ENCODE measurements at places on chromosomes 3 and 15. TPM values are rescaled to one million over a fixed set of nuclear protein-coding genes. Genes with fewer than 3 reads are reported as not detected.

DNA sequence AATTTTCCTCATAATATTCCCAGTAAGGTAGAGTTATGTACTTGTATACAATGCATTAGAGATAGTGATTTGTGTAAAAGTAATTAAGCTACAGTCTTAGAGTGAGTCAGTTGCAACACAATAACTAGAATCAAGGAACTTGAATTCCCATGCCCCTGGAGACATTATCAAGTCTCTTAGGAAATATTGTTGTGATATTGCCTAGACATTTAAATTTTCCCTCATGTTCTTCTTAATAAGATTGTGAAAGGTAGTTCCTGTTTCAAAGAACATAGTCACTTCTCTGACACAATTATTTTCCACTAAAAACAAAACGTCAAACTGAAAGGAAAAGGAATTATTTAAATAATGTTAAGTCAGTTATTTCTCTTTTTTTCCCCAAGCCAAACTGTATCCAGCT lies 13.0 kb upstream of the ATP1B3 start:
- H3K4me1 ChIP-seq: peaks cover 2% of the 10 kb centered on the region
- H3K4me3 ChIP-seq: no peak overlapping the region
- peaks cover 2% of the 10 kb centered on the region for H3K27me3 ChIP-seq

GRCh38 chr3:169992781-169993180 lies 26.2 kb downstream of the SEC62 start:
- H3K4me3 ChIP-seq: no peak overlapping the region
- no peaks in the 10 kb centered on the region for H3K27me3 ChIP-seq
- H3K36me3 ChIP-seq: peaks cover 24% of the 10 kb centered on the region
- no peak overlapping the region for H3K27ac ChIP-seq
- H3K4me1 ChIP-seq: no peaks in the 10 kb centered on the region
- no peak for DNase-seq

The SCAMP5 gene
- 1.3 TPM for total RNA-seq

The PLCB2 gene
- total RNA-seq: 95.7 TPM

GRCh38 chr3:100753846-100754245 lies 44.6 kb downstream of the TFG start:
- H3K27ac ChIP-seq: no peak overlapping the region
- H3K4me1 ChIP-seq: no peaks in the 10 kb centered on the region
- DNase-seq: no peak
- peaks cover 44% of the 10 kb centered on the region for H3K36me3 ChIP-seq

The MME gene
- total RNA-seq: not detected

The CCR3 gene
- not detected for total RNA-seq

- no peak overlapping the region for H3K27ac ChIP-seq
- peak; percentile 69 for DNase-seq
- no peaks in the 10 kb centered on the region for H3K36me3 ChIP-seq
- H3K4me3 ChIP-seq: no peak overlapping the region
- no peaks in the 10 kb centered on the region for H3K4me1 ChIP-seq
Measured at GRCh38 chr3:107846279-107846852, 244.5 kb downstream of the CD47 start.

The OR4M2 gene
- not detected for total RNA-seq

- peaks cover 79% of the 10 kb centered on the region for H3K4me1 ChIP-seq
- peaks cover 59% of the 10 kb centered on the region for H3K36me3 ChIP-seq
Measured at GRCh38 chr15:101185770-101186169, 66.1 kb downstream of the CHSY1 start.

DNA sequence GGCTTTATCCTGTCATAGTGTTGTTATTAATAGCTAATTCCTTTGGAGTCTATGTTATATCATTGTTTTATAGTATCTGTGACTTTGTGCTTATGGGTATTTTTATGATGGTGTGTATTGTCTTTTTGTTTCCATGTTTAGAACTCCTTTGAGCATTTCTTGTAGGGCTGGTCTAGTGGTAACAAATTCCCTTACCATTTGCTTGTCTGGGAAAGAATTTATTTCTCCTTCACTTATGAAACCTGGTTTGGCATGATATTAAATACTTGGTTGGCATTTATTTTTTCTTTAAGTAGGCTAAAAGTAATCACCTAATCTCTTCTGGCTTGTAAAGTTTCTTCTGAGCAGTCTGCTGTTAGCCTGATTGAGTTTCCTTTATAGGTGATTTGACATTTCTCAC lies 47.7 kb upstream of the ROBO1 start:
- no peak overlapping the region for H3K27ac ChIP-seq
- no peaks in the 10 kb centered on the region for H3K4me1 ChIP-seq
- H3K27me3 ChIP-seq: no peaks in the 10 kb centered on the region
- H3K36me3 ChIP-seq: no peaks in the 10 kb centered on the region
- H3K4me3 ChIP-seq: no peak overlapping the region

The FBXW12 gene
- total RNA-seq: 0.14 TPM

- peaks cover 16% of the 10 kb centered on the region for H3K36me3 ChIP-seq
- no peak overlapping the region for H3K4me3 ChIP-seq
- peaks cover 5% of the 10 kb centered on the region for H3K4me1 ChIP-seq
- no peak overlapping the region for H3K27ac ChIP-seq
Measured at GRCh38 chr3:18586076-18586475, 160.9 kb upstream of the SATB1 start.

- no peaks in the 10 kb centered on the region for H3K4me1 ChIP-seq
- no peak for DNase-seq
- no peak overlapping the region for H3K27ac ChIP-seq
- H3K4me3 ChIP-seq: no peak overlapping the region
Measured at GRCh38 chr3:34229876-34230275, 431.4 kb downstream of the PDCD6IP start.

GRCh38 chr15:78993931-78994530 lies 49.2 kb upstream of the CTSH start:
- no peak for DNase-seq
- H3K4me1 ChIP-seq: peaks cover 8% of the 10 kb centered on the region
- H3K27ac ChIP-seq: no peak overlapping the region
- H3K27me3 ChIP-seq: peaks cover 7% of the 10 kb centered on the region

- H3K27ac ChIP-seq: no peak overlapping the region
- H3K4me1 ChIP-seq: no peaks in the 10 kb centered on the region
- peaks cover 6% of the 10 kb centered on the region for H3K27me3 ChIP-seq
- no peak overlapping the region for H3K4me3 ChIP-seq
- no peak for DNase-seq
- no peaks in the 10 kb centered on the region for H3K36me3 ChIP-seq
Measured at GRCh38 chr15:86591994-86592735, 512.5 kb downstream of the AGBL1 start.

GRCh38 chr3:108757404-108757982 lies at the start of gene RETNLB:
RETNLB (minus strand) TSS chr3:108757410; CDS start chr3:108757185, 225 bp downstream.
- H3K4me3 ChIP-seq: no peak within 1 kb of the TSS
- H3K36me3 ChIP-seq: no peaks in the 10 kb centered on the region

- no peak overlapping the region for H3K27ac ChIP-seq
- no peaks in the 10 kb centered on the region for H3K36me3 ChIP-seq
- H3K4me1 ChIP-seq: peaks cover 28% of the 10 kb centered on the region
- DNase-seq: peak; percentile 81
Measured at GRCh38 chr3:196115678-196116083, 33.8 kb upstream of the TFRC start.

The UBE2Q2 gene
- total RNA-seq: 17.1 TPM

The ADGRG7 gene
- total RNA-seq: not detected

- peaks cover 28% of the 10 kb centered on the region for H3K27me3 ChIP-seq
- H3K4me1 ChIP-seq: no peaks in the 10 kb centered on the region
- DNase-seq: peak; percentile 42
- no peak overlapping the region for H3K27ac ChIP-seq
- H3K4me3 ChIP-seq: no peak overlapping the region
Measured at GRCh38 chr3:126146034-126146433, 34.4 kb downstream of the ALDH1L1 start.

DNA sequence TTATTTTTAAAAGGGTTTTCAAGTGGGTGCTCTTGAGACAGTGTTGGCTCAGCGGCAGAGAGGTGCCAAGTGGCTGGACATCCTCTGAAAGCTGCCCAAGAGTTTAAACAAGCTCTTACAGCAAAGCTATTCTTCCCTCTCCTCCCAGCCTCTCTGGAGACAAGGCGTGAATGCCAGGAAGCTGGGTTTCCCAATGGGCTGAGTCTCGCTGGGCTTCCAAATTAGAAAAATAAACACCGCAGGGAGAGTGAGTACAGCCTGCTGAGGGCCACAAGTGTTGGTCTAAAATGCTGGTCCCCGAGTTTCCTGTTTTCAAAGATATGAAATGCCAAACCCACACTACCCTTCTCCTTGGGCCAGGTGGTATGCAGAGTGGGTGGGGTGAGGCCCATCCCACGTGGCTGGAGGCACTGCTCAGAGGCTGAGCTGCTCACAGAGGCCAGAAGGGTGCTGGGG lies 36.4 kb downstream of the ZDHHC3 start:
- no peak overlapping the region for H3K4me3 ChIP-seq
- no peaks in the 10 kb centered on the region for H3K27me3 ChIP-seq
- H3K36me3 ChIP-seq: peaks cover 42% of the 10 kb centered on the region
- no peak for DNase-seq
- H3K27ac ChIP-seq: no peak overlapping the region

The OSTN gene
- total RNA-seq: not detected

The P4HTM gene
- total RNA-seq: 33.9 TPM

DNA sequence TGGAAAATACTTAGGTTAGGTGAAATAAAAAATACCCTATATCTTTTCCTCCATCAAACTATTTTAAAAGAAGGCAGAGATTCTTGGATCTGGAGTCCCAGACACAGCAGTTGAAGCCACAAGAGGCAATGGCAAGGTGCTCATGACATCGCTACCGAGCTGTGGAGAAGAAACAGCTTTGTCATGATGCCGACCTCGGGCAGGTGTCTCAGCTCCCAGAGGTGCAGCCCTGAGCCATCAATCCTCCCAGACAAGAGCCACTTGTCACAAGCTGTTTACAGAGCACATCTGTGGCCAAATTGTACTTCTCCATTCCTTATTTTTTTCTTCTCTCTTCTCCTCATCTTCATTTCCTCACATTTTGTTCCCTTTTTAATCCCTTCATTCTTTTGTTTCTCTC lies 50.8 kb downstream of the GPR176 start:
- no peaks in the 10 kb centered on the region for H3K36me3 ChIP-seq
- DNase-seq: no peak
- no peak overlapping the region for H3K27ac ChIP-seq
- H3K4me3 ChIP-seq: no peak overlapping the region
- H3K27me3 ChIP-seq: peaks cover 38% of the 10 kb centered on the region
- H3K4me1 ChIP-seq: peaks cover 2% of the 10 kb centered on the region

DNA sequence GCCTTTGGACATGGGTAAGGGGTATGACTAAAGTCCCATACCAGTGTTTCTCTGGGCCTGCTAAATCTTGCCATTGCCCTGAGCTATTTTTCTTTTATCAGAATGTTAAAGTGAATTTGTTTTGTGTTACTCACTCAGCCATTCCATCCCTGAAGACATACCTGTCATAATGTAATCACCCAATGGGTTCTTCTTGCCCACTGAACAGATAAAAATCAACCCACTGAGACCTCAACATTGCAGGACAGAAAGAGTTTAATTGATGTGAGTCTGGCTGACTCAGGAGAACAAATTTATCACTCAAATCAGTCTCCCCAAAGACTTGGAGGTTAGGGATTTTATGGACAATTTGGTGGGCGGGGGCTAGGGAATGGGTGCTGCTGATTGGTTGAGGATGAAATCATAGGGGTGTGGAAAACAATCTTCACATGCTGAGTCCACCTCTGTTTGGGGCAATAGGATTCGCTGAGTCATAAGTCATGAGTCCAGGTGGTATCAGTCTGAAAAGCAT lies 47.4 kb downstream of the ILDR1 start:
- peaks cover 3% of the 10 kb centered on the region for H3K36me3 ChIP-seq
- no peak overlapping the region for H3K4me3 ChIP-seq

DNA sequence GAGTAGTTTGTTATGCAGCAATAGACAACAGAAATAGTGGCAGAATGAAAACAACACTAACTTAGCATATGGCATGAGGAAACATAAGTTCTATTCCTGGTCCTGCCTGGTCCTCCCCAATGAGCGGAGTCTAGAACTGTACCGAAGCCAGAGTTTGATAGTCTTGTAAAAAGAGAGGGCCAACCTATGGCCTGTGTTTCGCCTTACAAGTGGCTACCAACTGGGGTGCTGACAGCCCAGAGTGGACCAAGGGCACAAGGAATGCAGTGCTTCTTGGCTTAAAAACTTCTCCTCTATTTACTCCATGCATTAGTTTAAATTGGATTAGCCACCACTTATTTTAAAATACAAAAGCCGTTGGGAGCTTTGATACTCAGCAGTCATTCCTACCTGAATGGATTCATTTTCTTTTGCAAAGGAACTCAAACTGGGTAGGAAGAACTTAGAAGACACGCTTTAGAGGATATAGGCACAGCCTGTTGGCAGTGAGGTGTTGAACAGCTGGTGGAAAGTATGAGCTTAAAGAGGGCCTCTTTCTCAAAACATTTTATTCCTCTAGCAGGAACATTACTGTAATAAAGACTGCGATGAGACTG lies 302.9 kb downstream of the PLCL2 start:
- DNase-seq: no peak
- no peak overlapping the region for H3K4me3 ChIP-seq
- H3K27ac ChIP-seq: no peak overlapping the region
- peaks cover 12% of the 10 kb centered on the region for H3K36me3 ChIP-seq

- H3K36me3 ChIP-seq: no peaks in the 10 kb centered on the region
- DNase-seq: no peak
- peaks cover 7% of the 10 kb centered on the region for H3K4me1 ChIP-seq
- H3K27me3 ChIP-seq: peaks cover 67% of the 10 kb centered on the region
- no peak overlapping the region for H3K27ac ChIP-seq
- no peak overlapping the region for H3K4me3 ChIP-seq
Measured at GRCh38 chr3:185820973-185821758, 3.7 kb downstream of the IGF2BP2 start.

The SATB1 gene
- total RNA-seq: 571 TPM

GRCh38 chr15:79339588-79340314 lies 28.8 kb downstream of the TMED3 start:
- H3K4me3 ChIP-seq: no peak overlapping the region
- H3K27me3 ChIP-seq: no peaks in the 10 kb centered on the region
- DNase-seq: no peak

The AGBL1 gene
- not detected for total RNA-seq

The ZNF502 gene
- total RNA-seq: 0.82 TPM

GRCh38 chr3:70518356-70518755 lies 205.9 kb upstream of the MDFIC2 start:
- H3K36me3 ChIP-seq: no peaks in the 10 kb centered on the region
- H3K27me3 ChIP-seq: peaks cover 7% of the 10 kb centered on the region
- DNase-seq: no peak

- no peak for DNase-seq
- no peaks in the 10 kb centered on the region for H3K4me1 ChIP-seq
- no peak overlapping the region for H3K4me3 ChIP-seq
- no peaks in the 10 kb centered on the region for H3K36me3 ChIP-seq
- H3K27ac ChIP-seq: no peak overlapping the region
Measured at GRCh38 chr3:146343551-146343950, 92.6 kb upstream of the PLSCR4 start.

DNA sequence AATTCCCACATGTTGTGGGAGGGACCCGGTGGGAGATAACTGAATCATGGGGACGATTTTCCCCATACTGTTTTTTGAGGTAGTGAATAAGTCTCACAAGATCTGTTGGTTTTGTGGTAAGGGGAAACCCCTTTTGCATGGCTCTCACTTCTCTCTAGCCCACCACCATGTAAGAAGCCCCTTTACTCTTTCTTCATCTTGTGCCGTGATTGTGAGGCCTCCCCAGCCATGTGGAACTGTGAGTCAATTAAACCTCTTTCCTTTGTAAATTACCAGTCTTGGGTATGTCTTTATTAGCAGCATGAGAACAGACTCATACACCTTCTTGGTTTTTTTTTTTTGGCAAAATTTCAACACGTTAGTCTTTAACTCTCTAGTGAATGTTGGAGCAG lies 18.1 kb downstream of the ARL8B start:
- peaks cover 37% of the 10 kb centered on the region for H3K36me3 ChIP-seq
- no peaks in the 10 kb centered on the region for H3K27me3 ChIP-seq
- no peak overlapping the region for H3K27ac ChIP-seq
- H3K4me1 ChIP-seq: peaks cover 23% of the 10 kb centered on the region
- no peak overlapping the region for H3K4me3 ChIP-seq
